ENCODE measurements at places on chromosomes 5 and 9. TPM values are rescaled to one million over a fixed set of nuclear protein-coding genes. Genes with fewer than 3 reads are reported as not detected.

The FGF10 gene
- total RNA-seq, result not detected

The BRD3 gene
- 36.7 TPM for total RNA-seq

The CCL21 gene
- not detected for total RNA-seq

The DIPK1B gene
- total RNA-seq, result 0.47 TPM

The PDZD2 gene
- not detected for total RNA-seq

The PCDHGA9 gene
- total RNA-seq, result 0.39 TPM

The PLAA gene
- total RNA-seq, result 46.9 TPM

The C5orf58 gene
- not detected for total RNA-seq

The PRRT1B gene
- total RNA-seq, result not detected

The PCAT7 gene
- total RNA-seq, result not detected

The PRLR gene
- not detected for total RNA-seq

The TJP2 gene
- total RNA-seq, result 19.3 TPM

The RASGEF1C gene
- total RNA-seq, result not detected

The EPB41L4A gene
- total RNA-seq, result not detected

The MARCOL gene
- not detected for total RNA-seq

The NRG2 gene
- not detected for total RNA-seq

The PCDHA9 gene
- not detected for total RNA-seq

The CAMK2A gene
- total RNA-seq, result not detected

The EHMT1 gene
- total RNA-seq, result 98.1 TPM

The ATOSB gene
- total RNA-seq, result 5.4 TPM

The CMYA5 gene
- 0.15 TPM for total RNA-seq

The TEX48 gene
- 1.0 TPM for total RNA-seq

The DPM2 gene
- 70.2 TPM for total RNA-seq

The NR2F1-AS1 gene
- total RNA-seq, result not detected

The ABHD17B gene
- 18.5 TPM for total RNA-seq

The CD180 gene
- total RNA-seq, result 1.4 TPM

The C5 gene
- total RNA-seq, result 1.2 TPM

The ANKS6 gene
- total RNA-seq, result 10.6 TPM

The PCDHGA3 gene
- not detected for total RNA-seq

The ERBIN gene
- total RNA-seq, result 32.9 TPM

The RGS3 gene
- total RNA-seq, result 122 TPM

The HDAC3 gene
- total RNA-seq, result 83.1 TPM

The TMEM161B gene
- total RNA-seq, result 28.4 TPM

The LCN1 gene
- not detected for total RNA-seq

The SERINC5 gene
- 22.8 TPM for total RNA-seq

The PPP3R2 gene
- not detected for total RNA-seq

The SLC46A2 gene
- not detected for total RNA-seq

The TEK gene
- not detected for total RNA-seq

The EIF4E1B gene
- not detected for total RNA-seq

The BHMT2 gene
- total RNA-seq, result not detected

The PCDHGA11 gene
- total RNA-seq, result 0.24 TPM

The KIF24 gene
- 6.1 TPM for total RNA-seq

The GALNT12 gene
- total RNA-seq, result 2.3 TPM

The KLF4 gene
- total RNA-seq, result 3.3 TPM

The ZNF300 gene
- 0.56 TPM for total RNA-seq

The TSLP gene
- 0.47 TPM for total RNA-seq

The CFAP90 gene
- total RNA-seq, result not detected

The GHR gene
- not detected for total RNA-seq

The CEP78 gene
- 35.2 TPM for total RNA-seq

The GLRA1 gene
- total RNA-seq, result not detected

The PCDHA10 gene
- total RNA-seq, result not detected

The RIC1 gene
- total RNA-seq, result 20.9 TPM

The SPINK9 gene
- total RNA-seq, result not detected

The C9orf57 gene
- not detected for total RNA-seq

The WNT8A gene
- not detected for total RNA-seq

The GRXCR2 gene
- not detected for total RNA-seq

Data from activated T-helper 1 cell treated with anti-CD3 and anti-CD28 coated beads, Interleukin-12 subunit alpha, Interleukin-12 subunit beta, Interleukin-2, Interleukin-4 antibody, amounts not matched to agents 30 ng/mL and 10 ng/mL and 1 ng/mL, durations not matched to agents 14 hours and 24 hours and 36 hours (primary cell).